ENCODE measurements at places on chromosomes 5 and 9.

DNA sequence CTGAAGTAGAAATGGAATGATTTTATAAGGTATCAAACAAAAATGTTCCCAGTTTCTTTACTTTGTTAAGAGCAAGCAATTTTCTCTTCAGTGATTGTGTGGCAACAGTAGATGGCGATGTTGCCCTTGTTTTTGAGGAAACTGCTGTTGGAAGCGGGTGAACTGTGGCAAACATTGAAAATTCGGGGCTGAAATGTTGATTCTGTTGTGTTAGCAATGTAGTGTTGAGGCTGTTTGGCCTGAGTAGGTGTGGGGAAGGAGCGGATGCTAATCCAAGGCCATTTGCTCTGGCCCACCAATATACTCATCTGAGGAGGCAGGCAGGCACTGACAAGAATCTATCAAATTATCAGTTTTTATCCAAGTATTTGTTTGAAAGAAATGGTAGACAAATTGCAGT, 129.8 kb downstream of the SLC12A2 start:
- H3K4me3 ChIP-seq = no peak overlapping the region
- H3K27ac ChIP-seq = no peak overlapping the region
- peaks cover 28% of the 10 kb centered on the region for H3K4me1 ChIP-seq
- no peaks in the 10 kb centered on the region for H3K27me3 ChIP-seq

GRCh38 chr5:19125956-19126713, 861.9 kb downstream of the CDH18 start:
- H3K4me1 ChIP-seq = no peaks in the 10 kb centered on the region
- H3K27me3 ChIP-seq = no peaks in the 10 kb centered on the region
- H3K36me3 ChIP-seq = no peaks in the 10 kb centered on the region
- no peak for DNase-seq
- no peak overlapping the region for H3K27ac ChIP-seq

GRCh38 chr5:177003649-177004048, 2.9 kb downstream of the UIMC1 start:
- no peaks in the 10 kb centered on the region for H3K36me3 ChIP-seq
- no peak overlapping the region for H3K27ac ChIP-seq
- H3K4me1 ChIP-seq = peaks cover 27% of the 10 kb centered on the region
- DNase-seq = no peak
- no peaks in the 10 kb centered on the region for H3K27me3 ChIP-seq

- no peaks in the 10 kb centered on the region for H3K27me3 ChIP-seq
- H3K36me3 ChIP-seq = peaks cover 8% of the 10 kb centered on the region
- no peak for DNase-seq
- H3K4me3 ChIP-seq = no peak overlapping the region
Measured at GRCh38 chr9:124708633-124709291, 62.3 kb downstream of the NR6A1 start.

- no peaks in the 10 kb centered on the region for H3K36me3 ChIP-seq
- H3K27me3 ChIP-seq = no peaks in the 10 kb centered on the region
- DNase-seq = no peak
Measured at GRCh38 chr9:74662674-74663073, 165.5 kb downstream of the RORB start.

DNA sequence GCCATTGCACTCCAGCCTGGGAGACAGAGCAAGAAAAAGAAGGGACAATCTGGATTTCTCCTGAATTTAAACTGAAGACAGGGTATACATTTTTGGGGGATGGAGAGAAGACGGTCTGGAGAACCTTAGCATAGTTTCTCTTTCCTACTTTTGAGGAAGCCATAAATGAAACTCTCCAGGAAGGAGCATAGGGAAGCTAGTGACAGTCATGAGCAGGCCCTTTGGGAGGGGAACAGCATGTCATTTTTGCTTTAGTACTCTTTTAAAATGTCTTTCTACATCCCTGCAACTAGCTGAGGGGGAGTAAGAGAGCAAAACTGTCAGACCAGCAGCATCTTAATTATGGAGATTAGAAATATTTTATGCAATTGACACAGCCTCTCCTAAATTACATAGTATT, 8.2 kb upstream of the SLC44A1 start:
- no peak overlapping the region for H3K4me3 ChIP-seq
- no peaks in the 10 kb centered on the region for H3K4me1 ChIP-seq
- no peak for DNase-seq
- H3K36me3 ChIP-seq = no peaks in the 10 kb centered on the region
- H3K27ac ChIP-seq = no peak overlapping the region

Data from neural crest cell (in vitro differentiated cells).